ENCODE measurements at places on chromosomes 4 and X. TPM values are rescaled to one million over a fixed set of nuclear protein-coding genes. Genes with fewer than 3 reads are reported as not detected.

- DNase-seq: no peak
Observed at GRCh38 chr4:181959121-181959520, 284.1 kb upstream of the TENM3 start.

DNA sequence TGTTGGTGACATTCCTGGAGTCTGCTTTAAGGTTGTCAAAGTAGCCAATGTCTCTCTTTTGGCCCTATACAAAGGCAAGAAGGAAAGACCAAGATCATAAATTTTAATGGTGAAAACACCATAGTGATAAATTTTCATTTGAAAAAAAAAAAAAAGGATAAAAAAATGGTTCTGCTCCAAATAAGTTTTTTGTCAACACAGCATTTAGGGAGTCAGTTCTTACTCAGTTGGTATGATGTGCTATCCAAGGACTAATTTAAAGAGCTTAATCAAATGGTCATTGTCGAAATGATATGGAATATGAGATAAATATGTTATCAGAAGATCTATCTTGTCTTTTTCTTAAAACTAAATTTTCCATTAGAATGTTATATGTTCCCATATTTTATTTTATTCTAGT, 83.9 kb downstream of the PCDH18 start:
- DNase-seq: no peak

DNA sequence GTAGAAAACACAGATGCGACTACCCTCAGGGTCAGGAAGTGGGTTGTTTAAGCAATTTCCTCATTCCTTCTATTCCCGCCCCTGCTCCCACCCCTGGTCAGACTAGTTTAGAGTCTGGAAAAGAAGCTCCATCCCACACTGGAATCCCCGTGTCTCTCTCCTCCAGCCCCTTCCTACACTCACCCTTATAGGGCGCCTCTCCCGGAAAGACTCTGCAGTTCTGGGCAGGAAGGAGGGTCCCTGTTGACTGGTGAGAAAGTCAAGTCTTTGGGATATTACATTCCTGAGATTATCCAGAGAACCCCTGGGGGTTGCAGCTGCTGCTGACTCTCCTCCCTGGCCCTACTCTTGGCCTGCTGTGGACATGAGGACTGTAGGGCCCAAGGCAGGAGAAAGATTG, 11.9 kb downstream of the STARD8 start:
- no peak for DNase-seq

GRCh38 chr4:13349096-13349495, 135.0 kb downstream of the RAB28 start:
- DNase-seq: no peak

- DNase-seq: peak; percentile 61
Observed at GRCh38 chr4:128061566-128062536, 739 bp downstream of the LARP1B start.

DNA sequence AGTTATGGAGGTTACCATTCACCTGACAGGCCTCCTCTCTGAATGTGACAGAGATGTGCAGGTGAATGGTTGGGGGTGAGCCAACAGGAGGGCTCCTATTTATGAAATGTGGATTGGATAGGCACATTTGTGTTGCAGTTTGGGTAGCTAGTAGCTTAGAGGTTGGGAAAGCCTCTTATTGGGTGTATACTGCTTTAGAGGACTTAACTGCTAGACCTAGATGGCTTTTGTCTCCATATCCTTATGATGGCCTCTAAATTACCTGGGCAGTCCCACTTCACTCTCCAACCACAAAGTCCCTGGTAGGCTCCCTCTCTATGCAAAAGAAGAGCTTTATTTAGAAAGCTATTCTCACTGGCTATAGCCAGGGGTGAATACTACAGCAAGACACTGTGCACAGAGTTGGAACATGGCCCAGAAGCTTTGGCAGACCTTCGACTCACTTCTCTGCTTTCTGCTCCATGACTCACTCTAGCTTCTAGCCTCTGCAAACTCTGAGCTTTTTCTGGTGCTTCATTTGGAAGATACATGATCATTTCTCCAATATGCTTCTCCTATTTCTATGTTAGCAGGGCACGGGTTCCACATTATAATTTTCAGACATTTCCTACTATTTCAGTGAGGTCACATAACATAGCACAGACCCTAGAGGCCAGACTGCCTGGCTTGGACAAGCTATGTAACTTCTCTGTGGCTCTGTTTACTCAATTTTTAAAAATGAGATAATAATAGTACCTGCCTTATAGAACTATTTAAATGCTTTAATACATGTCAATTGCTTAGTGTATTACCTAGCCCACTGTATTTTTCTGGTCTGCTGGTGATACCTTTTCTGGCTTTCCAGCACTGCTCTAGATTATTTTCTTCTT, 6.0 kb upstream of the VGLL1 start:
- peak; percentile 74 for DNase-seq

Gene DCX
- not detected for total RNA-seq

Gene KDR
- 32.5 TPM for total RNA-seq

Gene SPANXA1
- total RNA-seq: not detected

Gene SOWAHB
- not detected for total RNA-seq

Gene ASB12
- not detected for total RNA-seq

Gene SLC25A31
- total RNA-seq: not detected

Measured in right atrium auricular region (tissue), 2 donors.